Upper lobe of right lung (tissue), 1 donor: ENCODE measurements at places on chromosomes 5 and 9.
A peak's percentile ranks its signal among the peaks of the same experiment; 100 is the strongest.

DNA sequence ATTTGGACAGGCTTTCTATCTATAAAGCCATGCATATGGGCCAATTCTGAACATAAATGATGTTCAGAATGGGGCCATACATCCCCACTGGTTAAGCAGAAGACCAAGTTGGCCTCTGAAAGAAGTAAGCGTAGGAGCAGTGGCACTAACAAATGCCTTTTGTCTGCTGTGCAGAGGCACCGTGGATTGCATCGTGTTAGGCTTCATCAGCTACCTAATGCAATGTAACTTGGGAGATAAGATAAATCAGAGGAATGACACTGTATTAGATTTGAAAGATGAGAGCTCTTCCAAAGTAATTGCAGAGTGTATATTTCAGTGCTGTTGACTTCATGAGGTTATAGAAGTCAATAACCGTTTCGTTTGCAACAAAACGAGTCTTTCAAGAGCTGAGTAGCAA lies 148.1 kb downstream of the PARP8 start:
- no peak for DNase-seq

DNA sequence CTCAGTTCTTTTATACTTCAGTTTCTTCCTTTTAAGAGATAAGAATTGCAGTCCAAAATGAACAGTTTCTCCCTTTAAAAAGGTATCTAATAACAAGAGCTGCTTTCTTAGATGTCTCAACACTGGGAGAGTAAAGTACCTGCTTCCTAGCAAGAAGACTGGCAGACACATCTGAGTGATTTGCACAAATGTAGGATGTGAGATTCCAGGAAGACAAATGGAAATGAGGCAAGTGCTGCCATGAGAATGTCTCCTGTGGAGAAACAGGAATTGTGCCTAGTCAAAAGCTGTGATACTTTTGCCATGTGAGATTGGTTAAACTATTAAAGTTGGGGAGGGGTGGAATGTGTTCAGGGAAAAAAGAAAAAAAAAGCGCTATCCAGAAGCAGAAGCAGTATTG lies 159.1 kb downstream of the HTR1A start:
- DNase-seq = no peak

DNA sequence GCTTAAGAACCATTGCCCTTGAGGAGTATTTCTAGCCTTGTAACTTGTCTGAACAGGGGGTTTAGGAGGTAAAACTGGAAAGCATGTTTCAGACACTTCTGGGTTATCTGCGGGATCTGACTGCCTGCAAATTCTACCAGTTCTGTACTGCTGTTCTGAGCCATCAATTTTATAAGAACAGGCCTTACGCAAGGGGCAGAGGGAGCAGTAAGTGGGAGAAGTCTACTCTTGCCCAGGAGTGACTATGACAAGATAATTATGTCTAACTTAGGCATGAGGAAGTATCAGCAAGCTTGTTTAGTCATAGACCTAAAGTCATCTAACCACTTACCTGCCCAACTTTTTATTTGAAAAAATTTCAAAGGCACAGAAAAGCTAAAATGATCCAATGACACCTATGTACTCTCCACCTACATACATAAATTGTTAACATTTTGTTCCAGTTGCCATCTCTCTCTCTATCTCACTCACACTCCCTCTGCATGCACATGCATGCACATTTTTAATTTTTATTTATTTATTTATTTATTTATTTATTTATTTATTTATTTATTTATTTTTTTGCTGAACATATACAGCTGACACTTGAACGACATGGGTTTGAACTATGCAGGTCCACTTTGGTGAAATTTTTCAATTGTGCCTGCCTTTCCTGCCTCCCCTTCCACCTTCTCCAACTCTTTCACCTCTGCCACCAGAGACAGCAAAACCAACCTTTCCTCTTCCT lies 18.4 kb upstream of the DEPDC1B start:
- DNase-seq = no peak

DNA sequence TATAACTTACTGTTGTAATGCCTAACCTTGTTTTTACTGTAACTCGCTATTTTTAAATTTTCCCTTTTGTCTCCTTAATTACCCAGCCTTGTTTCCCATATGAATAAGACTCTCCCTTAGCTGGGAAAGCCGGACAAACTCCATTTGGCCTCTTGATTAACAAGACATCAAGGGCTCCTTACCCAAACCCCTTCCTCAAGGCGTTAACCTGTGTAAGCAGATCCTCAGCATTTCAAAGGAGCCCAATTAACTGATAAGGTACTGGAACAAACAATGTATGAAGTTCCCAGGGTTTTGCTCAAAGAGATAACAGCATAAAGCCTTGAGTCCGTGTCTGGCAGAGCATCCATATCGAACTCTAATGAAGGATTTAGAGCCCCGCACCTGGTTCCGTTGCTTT lies 66.0 kb upstream of the SIMC1 start:
- DNase-seq = no peak

- DNase-seq = no peak
Measured at GRCh38 chr9:100714372-100715099, 136.7 kb downstream of the CAVIN4 start.

GRCh38 chr5:88502179-88503040 lies 233.8 kb upstream of the TMEM161B start:
- no peak for DNase-seq

GRCh38 chr5:126888175-126888574 lies 111.2 kb downstream of the LMNB1 start:
- DNase-seq = no peak

- DNase-seq = no peak
Measured at GRCh38 chr5:124289641-124290311, 456.7 kb downstream of the ZNF608 start.

GRCh38 chr5:44640945-44641456 lies 167.7 kb upstream of the MRPS30 start:
- DNase-seq = no peak

- no peak for DNase-seq
Measured at GRCh38 chr9:111980398-111980797, 83.8 kb downstream of the UGCG start.

DNA sequence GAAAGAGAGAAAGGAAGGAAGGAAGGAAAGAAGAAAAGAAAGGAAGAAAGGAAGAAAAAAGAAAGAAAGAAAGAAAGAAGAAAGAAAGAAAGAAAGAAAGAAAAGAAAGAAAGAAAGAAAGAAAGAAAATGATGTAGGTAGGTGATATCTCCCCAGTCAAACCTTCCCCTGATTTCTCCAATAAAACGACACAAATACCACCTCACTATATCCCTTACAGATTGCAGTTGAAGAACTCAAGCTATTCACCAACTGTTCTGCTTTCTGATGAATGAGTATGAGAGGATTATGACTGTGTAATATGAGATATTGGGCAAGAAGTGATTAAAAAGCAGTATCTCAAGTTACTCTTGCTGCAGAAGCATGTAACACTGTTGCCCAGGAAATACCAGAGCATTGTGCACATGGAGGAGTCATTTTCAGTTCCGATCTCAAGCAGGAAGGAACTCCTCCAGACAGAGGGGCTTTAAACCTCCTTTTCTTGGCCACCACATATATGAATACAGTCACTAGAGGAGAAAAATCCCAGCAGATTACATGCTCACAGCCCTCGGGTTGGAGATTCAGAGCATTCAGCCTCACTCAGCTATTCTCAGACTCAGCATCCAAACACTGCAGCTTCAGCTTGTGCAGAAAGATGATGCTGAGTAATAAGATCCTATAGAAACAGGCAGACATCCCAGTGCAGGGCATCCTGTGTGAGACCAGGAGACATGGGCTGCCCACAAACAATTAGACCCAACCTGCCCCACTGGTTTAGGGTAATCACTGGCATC lies 61.4 kb downstream of the UGCG start:
- DNase-seq = no peak

DNA sequence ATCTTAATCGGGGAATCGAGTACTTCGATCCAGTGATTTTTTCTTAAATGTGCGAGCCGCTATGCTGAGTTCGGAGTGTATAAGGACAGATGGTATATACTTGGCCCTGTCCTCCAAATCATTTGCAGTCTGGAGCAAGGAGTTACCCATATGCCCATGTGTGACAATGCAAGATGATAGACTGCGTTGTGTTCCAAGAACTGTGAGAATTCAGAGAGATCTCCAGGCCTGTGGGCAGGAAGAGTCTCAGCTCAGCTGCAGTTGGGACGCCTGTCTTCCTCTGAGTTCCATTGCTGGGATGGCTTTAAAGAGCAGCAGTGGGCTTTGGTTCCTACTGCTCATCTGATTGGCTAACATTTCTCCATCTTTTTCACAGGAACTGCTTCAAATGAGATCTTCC lies 106.6 kb downstream of the ADAMTS16 start:
- DNase-seq = no peak

DNA sequence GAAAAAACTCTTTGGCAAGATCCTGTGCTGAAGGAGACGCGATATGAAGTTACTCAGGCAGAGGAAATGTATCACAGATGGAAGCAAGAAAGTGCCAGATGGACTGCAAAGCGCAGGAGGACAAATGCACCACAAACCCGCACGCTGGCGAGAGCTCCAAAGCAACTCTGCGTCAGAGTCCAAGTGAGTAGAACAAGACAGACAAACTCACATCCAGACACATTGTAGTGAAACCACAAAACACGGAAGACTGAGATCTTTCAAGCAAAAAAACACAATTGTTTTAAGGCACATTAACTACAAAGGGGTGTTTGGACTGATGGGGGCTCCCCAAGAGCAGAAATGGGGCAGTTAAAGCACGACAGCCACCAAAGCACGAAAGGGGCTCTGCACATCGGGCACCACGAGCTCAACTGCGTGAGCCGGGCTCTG lies 39.2 kb upstream of the NKD2 start:
- DNase-seq = peak; percentile 49

GRCh38 chr5:179313849-179314521 lies 31.3 kb downstream of the ADAMTS2 start:
- DNase-seq = peak; percentile 74

- DNase-seq = no peak
Measured at GRCh38 chr5:135335031-135335828, 63.8 kb downstream of the MACROH2A1 start.

DNA sequence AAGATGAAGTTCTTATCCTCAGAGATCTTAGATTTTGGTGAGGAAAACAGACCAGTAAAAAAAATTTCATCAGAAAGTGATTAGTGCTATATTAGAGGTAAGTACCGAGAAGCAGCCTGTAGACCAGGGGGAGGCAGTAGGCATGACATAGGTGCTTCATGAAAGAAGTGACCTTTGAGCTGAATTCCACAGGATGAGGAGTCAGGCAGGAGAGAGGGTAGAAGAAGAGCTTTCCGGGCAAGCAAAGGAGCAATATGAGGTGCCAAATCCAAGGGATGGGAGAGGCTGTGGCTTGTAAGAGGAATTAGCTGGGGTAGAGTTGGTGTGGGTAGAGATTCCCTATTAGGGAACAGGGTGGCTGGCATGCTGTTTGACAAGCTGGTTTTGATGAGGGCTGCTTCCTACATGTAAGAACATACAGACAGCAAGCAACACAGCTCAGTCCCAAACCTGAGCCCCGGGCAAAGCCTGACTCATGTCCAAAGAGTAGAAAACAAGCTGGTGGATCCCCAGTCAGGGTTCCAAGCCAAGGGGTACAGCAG lies 48.4 kb upstream of the PWWP2A start:
- DNase-seq = no peak

- no peak for DNase-seq
Measured at GRCh38 chr9:133474215-133474614, 4.7 kb downstream of the SLC2A6 start.

DNA sequence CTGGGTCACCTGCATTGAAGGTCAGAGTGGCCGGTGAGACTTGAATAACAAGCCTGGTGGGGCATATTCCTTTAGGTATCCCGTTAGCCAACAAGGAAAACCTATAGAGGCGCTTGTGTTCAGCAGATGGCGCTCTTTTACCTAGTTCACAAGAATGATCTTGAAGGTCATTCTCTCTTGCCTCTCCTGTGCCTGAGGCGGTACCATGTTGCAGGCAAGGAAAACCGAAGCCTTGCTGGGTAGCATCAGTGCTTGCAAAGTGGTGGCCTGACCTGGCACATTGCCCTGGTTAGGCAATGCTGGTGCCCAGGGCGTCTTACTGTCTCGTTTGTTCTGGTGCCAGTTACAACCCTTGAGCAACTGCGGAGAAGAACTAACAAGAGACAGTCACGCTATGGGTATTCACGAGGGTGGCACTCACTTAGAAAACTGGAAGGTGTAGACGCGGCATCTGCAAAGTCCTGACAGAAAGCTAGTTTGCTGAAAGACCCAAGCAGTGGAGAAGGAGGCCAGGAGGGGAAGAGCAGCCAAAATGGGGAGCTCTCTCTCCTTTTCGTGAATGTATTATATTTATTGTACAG lies 56.7 kb downstream of the AOPEP start:
- DNase-seq = peak; percentile 91

DNA sequence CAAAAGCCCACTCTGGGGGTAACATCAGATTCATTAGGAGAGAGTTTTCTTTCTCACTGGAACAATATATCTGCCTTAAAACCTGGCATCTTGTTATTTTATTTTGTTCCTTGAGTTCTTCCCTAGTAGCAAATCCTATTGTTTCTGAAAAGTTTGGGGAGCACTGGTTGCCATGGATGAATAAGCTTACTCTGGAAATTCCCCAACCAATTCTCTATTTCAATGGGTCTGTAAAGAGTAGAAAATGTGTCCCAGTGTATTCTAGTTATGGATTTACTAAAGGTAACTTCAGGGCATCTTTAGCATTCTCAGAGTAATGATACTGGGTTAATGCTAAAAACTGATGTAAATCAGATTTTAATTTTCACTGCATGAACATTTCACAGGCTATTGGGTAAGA lies 94.2 kb upstream of the S1PR3 start:
- DNase-seq = no peak

DNA sequence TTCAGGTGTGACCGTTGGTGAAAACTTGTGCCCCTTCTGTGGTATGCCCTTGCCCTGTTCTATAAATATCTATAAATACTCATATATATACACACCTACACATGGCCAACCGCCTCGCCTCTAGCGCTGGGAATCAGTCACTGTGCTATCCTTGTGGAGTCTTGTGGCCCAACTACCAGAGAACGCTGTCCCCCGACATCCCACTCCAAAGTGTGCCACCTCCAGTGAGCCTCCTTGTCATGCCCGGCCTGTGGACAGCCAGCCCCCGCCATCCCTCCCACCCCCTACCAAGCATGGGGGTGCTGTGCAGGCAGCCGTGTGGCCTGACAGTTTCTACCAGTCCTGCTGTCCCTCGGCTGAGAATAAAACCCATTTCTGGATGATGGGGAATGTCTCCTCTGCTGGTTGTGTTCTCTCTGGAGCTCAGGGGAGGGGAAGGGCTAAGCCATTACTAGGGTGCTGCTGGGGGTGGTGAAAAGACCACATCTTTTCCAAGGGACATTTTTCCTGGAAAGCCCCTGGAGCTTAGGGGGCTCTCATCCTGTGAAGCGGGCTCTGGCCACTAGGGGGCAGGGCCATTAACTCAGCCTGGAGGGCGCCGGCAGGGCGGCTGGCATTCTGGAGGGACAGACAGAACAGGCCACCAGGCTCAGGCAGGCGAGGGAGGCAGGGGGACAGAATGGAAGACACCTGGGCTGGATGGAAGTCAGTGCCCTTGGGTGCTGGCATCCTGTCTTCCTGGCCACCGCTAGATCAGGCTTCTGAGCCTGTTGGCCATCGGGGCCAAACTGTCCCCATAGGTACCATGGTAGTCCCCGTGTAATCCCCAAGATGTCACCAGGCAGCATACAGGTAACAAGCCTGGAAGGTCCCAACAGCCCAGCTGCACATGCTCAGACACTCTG lies 20.7 kb downstream of the GOLGA2 start:
- peak; percentile 80 for DNase-seq

GRCh38 chr9:72982146-72982799 lies 29.4 kb upstream of the ALDH1A1 start:
- DNase-seq = no peak

GRCh38 chr9:135726138-135726853 lies 24.3 kb downstream of the KCNT1 start:
- DNase-seq = no peak
